NCI-H1417 treated with DMSO at 0.1 percent for 48 hours (cell line): ENCODE measurements at places on chromosomes 7 and 10.

DNA sequence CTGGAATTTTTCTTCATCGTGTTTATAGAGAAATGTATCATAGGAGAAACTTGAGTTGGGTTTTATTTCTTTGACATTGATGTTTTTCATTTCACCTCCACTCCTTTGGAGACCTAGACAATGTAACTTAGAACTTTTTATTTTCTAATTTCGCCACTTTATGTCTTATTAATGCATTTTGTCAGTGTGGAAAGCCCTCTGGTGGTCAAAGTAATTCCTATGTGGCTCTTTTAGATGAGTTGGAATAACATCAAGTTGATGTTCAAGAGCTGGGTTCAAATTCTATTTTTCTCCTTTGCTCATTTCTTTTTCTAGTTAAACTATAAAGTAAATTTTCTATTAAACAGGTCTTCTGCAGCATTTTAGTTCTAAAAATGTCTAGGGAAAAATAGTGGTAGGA lies 478.6 kb downstream of the LRMDA start:
- no peak for DNase-seq

GRCh38 chr10:77016278-77016815 lies 621.3 kb downstream of the KCNMA1 start:
- no peak for DNase-seq

GRCh38 chr7:113015034-113015645 lies 71.5 kb downstream of the GPR85 start:
- peak; percentile 10 for DNase-seq

DNA sequence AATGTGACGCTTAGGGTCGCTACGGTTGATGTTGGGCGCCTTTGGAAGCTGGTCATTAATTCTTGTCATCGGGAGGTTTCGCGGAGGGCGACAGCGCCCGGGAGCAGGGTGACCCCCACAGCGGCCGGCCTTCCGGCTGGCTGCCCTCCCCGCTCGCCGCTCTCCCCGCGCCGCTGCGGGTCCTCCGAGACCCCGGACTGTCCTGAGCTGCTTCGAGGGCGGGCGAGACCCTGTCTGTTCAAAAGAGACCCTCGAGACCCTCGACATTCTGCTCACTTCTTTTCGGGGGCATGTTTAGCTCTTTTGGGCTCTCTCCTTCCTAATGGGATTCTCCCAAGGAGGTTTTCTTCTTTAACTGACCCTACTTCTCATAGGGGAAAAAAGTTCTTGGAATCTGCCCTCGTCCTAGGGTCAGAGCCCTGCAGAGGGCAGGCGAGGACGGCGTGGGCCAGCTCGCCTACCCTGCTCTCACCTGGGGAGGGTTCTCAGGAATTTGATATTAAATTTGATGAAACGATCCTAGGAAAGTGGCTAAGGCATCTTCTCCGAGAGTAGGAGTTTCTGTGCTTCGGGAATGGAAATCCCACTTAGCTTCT lies 257.0 kb downstream of the OTUD1 start:
- DNase-seq: no peak

- no peak for DNase-seq
Observed at GRCh38 chr7:10860516-10860915, 113.2 kb upstream of the PHF14 start.

- no peak for DNase-seq
Observed at GRCh38 chr7:142811154-142811737, 40.5 kb downstream of the PRSS2 start.

- no peak for DNase-seq
Observed at GRCh38 chr10:79259834-79260233, 87.4 kb upstream of the PPIF start.

DNA sequence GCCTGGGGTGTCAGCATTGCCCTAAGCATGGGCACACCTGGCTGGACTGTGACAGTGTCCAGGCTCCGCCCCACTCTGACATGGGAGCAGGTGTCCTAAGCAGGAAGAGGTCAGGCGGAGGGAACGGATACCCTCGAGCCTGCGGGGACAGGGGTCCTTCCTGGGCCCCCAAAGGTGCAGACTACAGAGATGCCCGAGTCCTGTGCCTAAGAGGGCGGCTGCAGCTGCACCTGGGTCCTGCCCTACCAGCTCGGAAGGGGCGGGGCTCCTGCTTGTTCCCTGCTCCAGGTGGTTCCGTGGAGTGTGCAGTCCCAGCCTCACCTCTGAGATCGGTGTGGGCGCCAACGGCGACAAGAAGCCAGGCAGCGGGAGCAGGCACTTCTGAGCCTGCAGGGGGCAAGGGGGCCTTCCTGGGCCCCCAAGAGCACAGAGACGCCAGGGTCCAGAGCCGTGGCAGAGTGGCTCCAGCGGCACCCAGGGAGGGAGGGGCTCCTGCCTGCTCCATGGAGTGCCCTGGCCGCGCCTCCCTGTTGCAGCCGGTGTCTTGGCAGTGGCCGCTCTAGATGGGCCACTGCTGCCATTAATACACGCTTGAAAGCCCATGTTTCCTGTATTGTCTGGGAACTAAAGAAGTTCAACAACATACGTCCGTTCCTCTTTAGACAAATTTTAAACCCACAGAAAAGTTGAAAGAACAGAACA lies 64.5 kb upstream of the CACNA2D1 start:
- DNase-seq: no peak

GRCh38 chr10:129833994-129834739 lies 129.9 kb downstream of the EBF3 start:
- no peak for DNase-seq

GRCh38 chr7:140494867-140495266 lies 15.6 kb upstream of the MKRN1 start:
- no peak for DNase-seq

GRCh38 chr7:120170834-120171233 lies 102.1 kb upstream of the KCND2 start:
- no peak for DNase-seq

- no peak for DNase-seq
Observed at GRCh38 chr7:65968256-65969185, 13.5 kb downstream of the GUSB start.
